Hematopoietic multipotent progenitor cell (in vitro differentiated cells): ENCODE measurements at places on chromosomes 12 and 14. TPM values are rescaled to one million over a fixed set of nuclear protein-coding genes. Genes with fewer than 3 reads are reported as not detected.

The FAM222A gene
- 0.81 TPM for total RNA-seq

The EGLN3 gene
- total RNA-seq: 9.4 TPM

The INSM2 gene
- total RNA-seq: not detected

GRCh38 chr12:104520242-104520900, 63.6 kb downstream of the CHST11 start:
- no peak for DNase-seq

The CDK2 gene
- total RNA-seq: 27.2 TPM

DNA sequence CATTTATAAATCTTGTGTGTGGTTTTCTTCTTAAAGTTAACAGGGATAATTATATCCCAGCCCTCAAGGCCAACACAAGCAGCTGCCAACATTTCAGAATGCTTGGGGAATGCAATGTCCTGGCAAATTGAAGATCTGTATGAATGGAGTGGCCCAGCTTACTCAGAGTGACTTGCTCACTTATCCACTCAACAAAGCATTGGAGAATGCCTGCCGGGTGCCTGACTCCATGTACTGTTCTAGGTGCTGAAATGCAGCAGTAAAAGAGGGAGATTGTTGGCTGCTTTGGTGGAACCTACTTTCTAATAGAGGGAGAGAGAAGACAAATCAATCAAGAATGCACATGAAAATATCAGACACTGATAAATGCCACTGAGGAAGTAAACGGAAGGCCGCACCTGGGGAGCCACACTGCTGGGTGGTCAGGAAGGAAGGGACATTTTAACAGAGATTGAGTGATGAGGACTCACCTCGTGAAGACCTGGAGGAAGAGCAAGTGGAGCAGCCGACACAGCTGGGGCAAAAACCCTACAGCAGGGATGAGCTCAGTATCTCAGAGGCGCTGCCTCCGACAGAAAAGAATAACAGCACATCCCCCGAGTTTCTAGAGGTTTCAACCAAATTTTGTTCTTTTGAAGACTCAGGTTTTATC, 61.2 kb upstream of the VASH1 start:
- DNase-seq: no peak

- DNase-seq: no peak
Observed at GRCh38 chr12:31899109-31899508, 60.1 kb upstream of the RESF1 start.

DNA sequence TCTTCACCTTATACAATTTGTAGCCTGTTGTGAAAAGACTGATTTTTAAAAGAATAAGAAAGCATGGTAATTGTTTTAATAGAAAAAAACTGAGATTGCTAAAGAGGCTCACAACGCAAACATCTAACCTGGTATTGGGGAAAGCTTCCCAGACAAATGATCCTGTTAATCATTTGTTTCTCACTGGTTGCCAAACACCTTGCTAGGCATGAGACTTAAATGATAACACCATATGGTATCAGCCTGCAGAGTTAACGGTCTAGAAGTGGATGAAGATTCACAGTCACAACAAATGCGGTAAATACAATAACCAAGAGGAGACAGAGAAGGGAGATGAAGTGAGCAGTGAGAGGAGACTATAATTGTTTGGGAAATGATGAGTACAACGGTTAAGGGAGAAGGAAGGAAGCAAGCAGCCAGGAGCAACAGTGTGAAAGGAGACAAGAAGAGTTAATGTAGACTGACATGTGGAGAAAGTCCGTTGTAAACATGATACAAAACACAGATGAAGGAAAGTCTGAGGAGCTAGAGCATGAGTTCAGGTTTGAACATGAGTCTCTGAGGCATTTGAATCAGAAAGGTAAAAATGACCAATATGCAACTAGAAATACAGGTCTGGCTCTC, 19.8 kb downstream of the GXYLT1 start:
- no peak for DNase-seq

The PTPN6 gene
- 403 TPM for total RNA-seq

- no peak for DNase-seq
Observed at GRCh38 chr14:65222440-65222858, 120.1 kb upstream of the MAX start.

DNA sequence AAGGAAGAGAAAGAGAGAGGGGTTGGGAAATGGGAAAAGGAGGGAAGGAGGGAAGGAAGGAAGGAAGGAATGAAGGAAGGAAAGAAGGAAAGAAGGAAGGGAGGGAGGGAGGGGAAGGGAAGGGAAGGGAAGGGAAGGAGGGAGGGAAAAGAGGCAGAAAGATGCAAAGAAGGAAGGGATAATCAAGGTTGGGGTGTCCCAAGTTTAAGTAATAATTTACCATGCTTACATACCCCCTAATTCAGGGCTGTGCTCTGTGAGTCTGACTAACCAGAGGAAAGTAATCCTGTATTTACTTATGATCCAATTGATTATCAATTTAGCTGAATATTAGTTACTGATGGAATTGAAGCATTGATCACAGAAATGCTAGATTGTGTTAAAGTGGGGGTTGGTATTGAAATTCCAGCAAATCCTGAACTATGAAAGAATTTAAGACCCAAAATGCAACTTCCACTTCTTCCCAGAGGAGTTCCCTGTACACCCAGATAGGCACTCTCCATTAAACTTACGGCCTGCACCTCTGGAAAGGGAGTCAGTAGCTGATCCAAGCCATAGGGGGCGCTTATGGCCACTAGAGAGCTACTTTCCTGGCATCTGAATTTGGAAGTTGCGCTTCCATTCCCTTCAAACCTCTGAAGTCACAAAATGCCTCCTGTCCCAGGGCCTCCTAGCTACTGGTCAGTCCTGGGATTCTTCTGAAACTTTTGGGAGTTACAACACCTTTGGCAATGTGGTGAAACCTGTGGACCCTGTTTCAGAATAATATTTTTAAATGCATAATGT, 162.7 kb upstream of the PWP1 start:
- DNase-seq: no peak

The ANKRD33 gene
- total RNA-seq: not detected

DNA sequence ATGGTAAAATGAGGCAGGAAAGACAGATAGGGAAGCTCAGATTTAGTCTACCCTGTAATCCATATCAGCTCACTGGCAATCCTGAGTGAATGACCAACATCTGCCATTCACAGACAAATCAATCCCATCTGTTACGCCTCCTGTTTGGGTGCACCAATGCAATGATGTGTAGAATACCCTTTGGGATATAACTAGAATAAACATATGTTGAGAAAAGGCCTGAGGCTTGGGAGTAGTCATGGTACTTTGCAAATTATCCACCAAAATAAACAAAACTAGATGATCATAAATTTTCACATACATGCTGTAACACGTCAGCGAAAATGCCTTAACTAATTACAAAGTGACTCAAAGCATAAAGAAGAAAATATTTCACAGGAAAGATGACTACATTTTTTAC, 78.8 kb downstream of the KCNC2 start:
- no peak for DNase-seq

DNA sequence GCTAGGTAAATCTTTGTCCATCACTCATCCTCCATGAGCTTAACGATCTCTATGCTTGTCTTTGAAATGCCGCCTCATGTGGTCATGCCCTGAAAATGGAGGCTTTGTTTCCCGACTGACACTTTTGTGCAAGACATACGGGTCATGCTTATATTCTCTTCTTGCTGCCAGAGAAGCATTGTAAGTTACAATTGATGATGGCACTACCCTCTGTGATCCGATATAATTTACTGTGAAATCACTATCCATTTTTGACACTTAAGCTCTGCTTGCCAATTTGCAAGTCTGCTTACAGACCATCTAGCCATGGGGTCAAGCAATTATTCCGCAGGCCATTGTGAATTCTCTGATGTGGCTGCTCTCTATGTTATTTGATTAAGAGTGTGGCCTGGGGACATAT, 650.0 kb downstream of the FLRT2 start:
- no peak for DNase-seq

- DNase-seq: no peak
Observed at GRCh38 chr14:97442363-97442762, 645.2 kb downstream of the VRK1 start.
